ENCODE measurements at places on chromosomes 7 and 10.

DNA sequence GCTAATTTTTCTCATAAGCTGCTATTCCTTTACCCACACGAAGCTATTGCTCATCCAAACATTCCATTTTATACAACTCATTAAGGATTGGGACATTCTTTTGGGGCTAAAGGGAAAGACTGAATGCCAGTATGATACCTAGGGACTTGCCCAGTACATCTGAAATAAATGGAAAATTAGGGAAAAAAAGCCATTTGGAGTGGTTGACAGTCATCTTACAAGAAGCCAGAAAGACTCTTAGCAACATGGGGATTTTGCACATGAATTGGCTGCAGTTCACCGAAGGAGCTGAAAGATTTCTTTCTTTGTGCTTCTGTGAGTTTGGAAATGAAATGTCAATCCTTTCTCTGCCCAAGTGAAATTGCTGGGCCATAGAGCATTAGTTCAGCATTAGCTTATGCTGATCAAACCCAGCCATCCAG is 43.3 kb upstream of the MTURN start:
- no peak for DNase-seq

- DNase-seq, result peak; percentile 56
Measured at GRCh38 chr10:33365871-33366411, 31.5 kb upstream of the NRP1 start.

DNA sequence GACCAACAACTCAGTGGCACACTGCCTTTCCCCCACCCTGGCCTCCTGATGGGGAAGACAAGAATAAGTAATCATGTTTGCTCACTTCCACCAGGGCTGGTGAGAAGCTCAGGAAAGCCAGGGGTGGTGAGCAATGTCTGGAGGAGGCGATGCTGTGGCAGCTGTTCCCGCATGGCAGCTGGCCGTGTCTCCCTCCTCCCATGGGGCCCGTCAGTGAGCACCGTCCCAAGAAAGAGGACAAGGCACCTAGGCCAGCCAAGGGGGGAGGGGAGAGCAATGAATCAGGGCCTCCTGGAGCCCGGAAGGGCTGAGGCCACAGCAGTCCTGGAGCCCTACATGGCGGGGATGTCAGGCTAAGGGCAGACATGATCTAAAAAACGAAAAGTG is 69.2 kb upstream of the INSIG1 start:
- DNase-seq, result no peak

- no peak for DNase-seq
Measured at GRCh38 chr7:42543953-42544352, 306.9 kb upstream of the GLI3 start.

- no peak for DNase-seq
Measured at GRCh38 chr10:71447676-71448075, 51.0 kb downstream of the CDH23 start.

GRCh38 chr10:14466257-14466656 is 135.5 kb upstream of the FRMD4A start:
- DNase-seq, result no peak

DNA sequence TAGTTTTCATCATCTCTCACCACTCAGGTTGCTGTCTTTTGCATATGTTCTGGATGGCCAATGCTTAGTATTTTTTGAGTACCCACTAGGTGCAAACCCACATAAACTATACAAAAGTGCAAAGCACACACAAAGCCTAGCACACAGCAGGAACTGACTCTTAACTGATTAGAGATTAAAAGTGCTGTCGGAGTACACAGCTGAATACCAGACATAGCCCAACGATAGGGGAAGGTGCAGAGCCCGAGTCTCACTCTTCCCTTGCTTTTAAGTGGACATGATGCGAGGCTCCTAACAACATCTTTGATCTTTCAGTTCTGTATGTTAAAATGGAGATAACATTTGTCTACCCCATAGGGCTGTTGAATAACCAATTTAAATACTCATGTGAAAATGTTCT is 90.8 kb downstream of the DPY19L1 start:
- DNase-seq, result no peak

GRCh38 chr10:122045212-122045611 is 56.2 kb downstream of the TACC2 start:
- DNase-seq, result no peak

DNA sequence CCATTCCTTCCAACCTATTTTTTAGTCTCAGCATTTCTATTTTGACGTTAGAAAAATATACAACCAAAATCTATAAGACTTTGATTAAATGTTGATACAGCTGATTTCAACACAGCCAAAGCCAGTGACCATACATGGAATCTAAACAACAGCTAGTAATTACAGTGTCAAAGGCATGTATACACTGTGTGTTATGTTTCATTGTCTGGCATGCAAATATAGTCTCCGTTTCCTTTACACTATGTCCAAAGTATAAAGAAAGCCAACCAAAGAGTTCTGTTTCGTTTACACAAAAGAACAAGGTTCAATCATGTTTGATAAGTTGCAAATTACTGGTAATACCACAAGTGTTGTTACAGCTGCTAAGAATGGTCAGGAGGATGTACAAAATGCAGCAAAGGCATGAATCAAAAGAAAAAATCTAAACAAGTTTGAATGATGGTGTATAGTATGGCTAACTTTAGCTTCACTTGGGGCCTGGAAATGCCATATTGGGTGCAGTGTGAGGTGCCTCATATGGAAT is 268.3 kb upstream of the FERD3L start:
- no peak for DNase-seq

DNA sequence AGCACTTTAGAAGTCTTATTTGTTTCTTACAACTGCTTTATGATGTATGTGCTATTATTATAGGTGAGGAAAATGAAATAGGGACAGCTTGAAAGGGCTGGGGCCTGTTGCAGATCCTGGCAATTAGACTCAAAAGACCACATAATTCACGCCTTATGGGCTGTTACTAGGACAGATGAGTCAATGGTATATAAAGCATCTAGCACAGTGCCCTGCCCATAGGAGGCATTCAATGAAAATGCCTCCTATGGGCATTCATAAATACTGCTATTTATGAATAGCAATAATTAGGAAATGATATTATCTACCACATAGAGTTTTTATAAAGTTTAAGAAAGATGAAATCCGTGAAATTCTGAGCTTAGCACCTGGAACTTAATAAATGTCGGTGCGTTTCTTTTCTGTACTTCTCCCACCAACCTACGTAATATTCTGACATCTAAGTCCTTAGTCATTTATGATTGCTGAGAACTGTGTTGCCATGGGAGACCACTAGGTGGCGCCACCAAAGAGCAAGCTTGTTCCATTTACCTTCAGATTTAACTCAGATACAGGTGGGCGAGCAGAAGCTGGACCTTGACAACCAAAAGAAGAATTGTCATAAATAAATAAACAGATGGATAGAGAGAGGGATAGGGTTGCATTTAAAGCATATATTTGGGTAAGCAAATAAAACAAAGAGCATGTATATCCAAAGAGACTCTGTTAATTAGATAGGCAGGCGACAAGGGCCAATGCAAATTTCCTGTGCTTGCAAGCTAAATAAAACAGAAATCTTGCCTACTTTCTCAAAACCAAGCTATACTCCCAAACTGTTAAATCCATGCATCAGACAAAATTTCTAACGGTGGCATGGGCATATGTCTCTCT is 699.9 kb downstream of the INHBA start:
- DNase-seq, result peak; percentile 71

GRCh38 chr10:63355682-63356081 is 110.1 kb downstream of the JMJD1C start:
- DNase-seq, result no peak

DNA sequence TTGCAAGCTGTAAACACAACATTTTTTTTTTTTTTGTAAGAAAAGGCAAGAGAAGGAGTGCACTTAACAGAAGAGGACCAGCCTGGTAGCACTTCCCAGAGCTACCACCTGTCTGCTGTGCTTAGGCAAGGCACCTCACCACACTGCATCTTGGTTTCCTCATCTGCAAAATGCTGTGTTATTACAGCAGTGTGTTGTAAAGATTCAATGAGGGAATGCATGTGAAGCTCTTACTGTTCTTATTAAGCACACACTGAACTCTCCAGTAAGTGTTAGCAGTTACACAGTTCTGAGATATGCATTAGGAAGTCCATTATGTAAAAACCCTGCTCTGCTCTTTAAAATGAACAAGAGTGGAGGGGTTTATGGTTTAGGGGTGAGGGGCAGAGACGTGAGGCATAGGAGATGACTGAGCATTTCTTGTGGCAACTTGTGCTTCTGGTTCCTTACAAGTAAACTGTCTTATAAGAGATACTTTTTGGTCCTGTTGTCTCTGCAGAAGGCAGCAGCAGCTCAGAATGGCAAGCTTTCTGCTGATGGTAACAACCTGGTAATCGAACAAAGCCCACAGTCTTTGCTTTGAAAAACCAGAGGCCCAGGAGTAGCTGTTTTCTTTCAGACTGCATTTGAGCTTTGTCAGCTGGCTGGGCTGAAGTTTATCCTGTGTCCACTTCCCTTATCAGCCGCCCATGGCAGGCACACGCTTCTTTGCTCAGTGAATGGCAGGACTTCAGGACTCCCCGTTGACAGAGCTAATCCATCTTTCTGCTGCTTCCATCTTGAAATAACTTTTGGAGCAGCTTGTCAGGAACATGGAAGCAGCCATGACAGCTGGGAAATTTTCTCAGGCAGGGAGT is 98.8 kb upstream of the BMPER start:
- DNase-seq, result no peak

DNA sequence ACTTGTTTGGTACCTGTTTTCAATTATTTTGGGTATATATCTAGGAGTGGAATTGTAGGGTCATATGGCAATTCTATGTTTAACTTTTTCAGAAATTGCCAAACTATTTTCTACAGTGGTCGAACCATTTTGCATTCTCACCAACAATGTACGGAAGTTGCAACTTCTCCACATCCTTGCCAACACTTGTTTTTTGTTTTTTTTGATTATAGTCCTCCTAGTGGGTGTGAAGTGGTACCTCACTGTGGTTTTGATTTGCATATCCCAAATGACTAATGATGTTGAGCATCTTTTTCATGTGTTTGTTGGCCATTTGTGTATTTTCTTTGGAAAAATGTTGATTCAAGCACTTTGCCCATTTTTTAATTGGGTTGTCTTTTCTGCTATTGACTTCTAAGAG is 122.1 kb downstream of the RPS24 start:
- DNase-seq, result no peak

GRCh38 chr7:39045231-39045630 is 67.5 kb downstream of the POU6F2 start:
- no peak for DNase-seq

DNA sequence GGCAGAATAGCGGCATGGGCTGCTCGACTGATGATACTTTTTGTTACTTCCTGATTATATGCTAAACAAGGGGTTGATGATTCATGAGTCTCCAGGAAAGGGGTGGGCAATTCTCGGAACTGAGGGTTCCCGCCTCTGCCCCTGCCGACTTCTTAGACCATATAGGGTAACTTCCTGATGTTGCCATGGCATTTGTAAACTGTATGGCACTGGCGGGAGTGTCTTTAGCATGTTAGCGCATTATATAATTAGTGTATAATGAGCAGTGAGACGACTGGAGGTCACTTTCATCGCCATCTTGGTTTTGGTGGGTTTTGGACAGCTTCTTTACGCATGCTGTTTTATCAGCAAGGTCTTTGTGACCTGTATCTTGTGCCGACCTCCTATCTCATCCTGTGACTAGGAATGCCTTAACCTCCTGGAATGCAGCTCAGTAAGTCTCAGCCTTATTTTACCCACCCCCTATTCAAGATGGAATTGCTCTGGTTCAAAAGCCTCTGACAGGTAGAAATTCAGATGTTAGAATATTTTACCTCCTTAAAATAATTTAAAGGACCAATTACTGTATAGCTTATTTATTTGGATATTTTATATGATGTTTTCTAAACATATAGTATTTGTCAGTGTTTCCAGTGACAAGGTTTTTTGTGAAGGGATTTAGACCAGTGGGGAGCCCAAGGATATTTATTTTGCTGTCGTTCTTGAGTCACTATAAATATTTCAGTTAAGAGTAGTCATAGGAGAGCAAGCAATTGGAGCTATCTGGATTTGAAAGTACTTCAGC is 90.1 kb upstream of the PIK3CG start:
- DNase-seq, result peak; percentile 65

DNA sequence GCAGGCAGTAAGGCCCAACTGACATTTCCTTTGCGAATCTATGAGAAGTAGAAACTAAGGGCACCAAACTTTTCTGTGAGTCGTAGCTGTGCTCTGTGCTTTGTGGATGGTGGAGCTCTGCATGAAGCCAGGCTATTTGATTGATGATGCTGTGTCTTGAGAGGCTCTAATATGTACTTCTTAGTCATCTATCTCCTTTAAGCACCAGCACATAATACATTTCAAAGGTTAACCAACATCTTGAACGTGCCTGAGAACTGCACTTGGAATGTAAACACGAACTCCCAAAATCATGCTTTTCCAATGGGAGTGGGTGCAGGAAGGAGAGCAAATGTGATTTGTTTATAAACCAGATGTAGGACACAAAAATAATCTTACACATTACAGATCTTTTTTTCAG is 411.6 kb downstream of the PARD3 start:
- no peak for DNase-seq

GRCh38 chr10:84341983-84342382 is 13.6 kb downstream of the CCSER2 start:
- DNase-seq, result peak; percentile 27

- peak; percentile 23 for DNase-seq
Measured at GRCh38 chr7:95509199-95509598, 23.5 kb downstream of the ASB4 start.

DNA sequence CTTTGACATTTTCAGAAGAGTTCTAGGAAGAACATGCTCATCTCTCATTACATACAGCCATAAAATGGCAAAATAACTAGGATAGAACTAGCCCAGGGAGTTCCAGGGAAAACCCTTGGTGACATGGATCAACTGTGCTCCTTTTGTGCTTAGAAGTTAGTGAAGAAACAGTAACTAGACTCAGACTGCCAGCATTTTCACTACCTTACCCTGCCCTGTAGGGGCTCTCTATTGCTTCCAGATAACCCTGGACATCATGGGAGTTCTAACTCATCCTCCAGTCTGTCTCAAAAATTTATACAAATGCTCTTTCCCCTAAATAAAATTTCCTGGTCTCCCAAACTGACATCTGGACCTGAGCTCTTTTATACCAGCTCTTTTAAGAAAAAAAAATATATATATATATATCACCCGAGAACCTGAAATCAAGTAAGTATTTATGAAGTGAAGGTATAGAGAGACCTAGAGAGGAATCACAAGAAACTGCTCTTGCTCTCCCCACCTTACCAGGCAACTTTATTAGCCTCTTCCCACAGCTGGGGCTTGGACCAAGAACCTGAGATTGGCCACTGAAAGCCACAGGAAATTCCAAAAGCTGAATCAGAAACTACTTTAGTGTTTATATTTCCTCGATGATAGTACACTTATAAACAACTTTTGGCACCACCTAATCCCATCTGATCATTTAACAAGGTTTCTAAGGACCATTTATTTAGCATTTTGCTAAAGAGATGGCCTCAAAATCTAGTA is 101.4 kb downstream of the RELN start:
- no peak for DNase-seq

Measured in activated CD4-positive, alpha-beta T cell treated with anti-CD3 and anti-CD28 coated beads for 36 hours (primary cell).